ENCODE measurements at places on chromosomes 2 and 18.

DNA sequence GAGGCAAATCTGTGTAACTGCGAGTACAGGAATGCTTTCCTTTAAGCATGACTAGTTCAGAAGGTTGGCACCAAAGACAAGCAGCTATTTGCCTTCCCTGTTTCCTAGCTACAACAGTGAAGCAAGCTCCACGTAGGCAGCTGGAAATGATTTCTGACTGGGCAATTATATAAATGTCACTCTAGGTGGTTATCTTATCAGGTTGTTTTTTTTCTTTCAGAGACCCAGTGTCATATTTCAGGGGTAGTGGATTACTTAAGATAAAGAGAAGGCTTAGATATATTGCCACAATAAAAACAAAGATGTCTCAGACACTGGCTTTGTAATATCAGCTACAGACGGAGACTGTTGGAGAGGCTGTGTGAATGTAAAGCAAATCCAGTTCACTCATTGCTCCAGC lies 748.9 kb upstream of the NXPH2 start:
- no peak for DNase-seq

GRCh38 chr2:133966720-133967304 lies 287.1 kb upstream of the MGAT5 start:
- DNase-seq = no peak

DNA sequence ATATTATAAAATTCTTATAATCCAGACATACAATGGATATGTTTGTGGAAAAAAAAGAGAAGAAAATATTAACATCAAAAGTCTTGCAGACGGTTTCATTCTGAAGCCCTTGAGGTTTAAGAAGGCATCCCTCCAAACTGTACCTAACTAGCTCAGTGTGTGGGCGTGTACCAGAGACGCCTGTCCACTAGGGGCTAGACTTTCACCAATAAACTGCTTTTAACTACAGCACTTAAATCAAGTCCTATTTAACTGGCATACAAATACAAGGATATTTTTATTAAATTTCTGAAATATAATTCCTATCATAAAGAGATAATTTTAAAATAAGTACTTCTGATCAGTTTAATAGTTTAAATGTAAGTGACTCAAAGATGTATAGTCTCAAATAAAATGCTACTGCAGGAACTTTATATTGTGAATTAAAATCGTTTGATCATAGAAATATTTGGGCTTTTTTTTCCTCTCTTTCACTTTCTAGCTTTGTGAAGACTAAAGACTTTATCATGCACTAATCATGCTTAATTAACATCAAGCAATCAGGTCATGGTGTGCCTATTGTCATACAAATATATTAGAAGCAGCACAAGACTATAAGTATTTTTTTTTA lies 437.7 kb downstream of the SATB2 start:
- no peak for DNase-seq

- DNase-seq = no peak
These were observed 334.4 kb upstream of the SPRED2 start for GRCh38 chr2:65766768-65767267.

GRCh38 chr2:15560140-15560987 lies 770 bp downstream of the NBAS start:
- no peak for DNase-seq

GRCh38 chr2:145064511-145064910 lies 544.6 kb upstream of the ZEB2 start:
- no peak for DNase-seq

DNA sequence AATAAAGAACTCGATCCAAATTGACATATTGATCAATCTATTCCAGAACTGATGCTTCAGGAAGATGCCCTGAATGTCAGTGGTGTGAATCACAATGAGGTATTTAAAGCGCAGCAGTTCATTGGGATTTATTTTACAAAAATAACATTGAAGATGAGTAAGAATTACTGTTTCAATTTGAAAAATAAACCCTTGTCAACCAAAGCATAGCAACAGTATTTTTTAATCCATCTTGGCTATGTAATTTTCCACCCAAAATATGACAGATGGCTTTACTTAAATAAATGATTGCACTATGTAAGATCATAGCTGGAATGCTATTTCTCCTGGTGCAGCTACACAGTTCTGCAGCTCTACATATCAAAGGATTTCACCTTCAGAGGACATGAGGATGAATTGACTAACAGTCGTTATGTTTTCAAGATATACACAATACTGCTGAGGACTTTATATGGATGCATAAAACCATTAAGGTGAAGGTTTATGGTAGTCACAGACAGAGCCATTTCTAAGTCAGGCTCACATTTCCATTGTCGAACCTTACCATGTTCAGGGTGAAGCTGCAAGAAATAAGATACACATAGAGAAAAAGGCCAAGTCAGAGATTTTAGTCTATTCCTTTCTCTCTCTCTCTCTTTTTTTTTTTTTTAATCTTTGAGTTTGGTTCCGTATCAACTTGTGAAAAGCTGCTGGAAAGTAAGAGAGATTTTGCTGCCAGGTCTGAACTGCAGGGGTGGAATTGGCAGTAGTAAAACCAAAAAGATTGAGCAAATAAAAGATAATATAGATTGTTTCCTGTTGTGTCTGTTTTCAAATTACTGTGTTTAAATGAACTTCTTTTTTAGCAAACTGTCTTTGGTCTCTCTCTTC lies 398.0 kb upstream of the CDH20 start:
- no peak for DNase-seq

DNA sequence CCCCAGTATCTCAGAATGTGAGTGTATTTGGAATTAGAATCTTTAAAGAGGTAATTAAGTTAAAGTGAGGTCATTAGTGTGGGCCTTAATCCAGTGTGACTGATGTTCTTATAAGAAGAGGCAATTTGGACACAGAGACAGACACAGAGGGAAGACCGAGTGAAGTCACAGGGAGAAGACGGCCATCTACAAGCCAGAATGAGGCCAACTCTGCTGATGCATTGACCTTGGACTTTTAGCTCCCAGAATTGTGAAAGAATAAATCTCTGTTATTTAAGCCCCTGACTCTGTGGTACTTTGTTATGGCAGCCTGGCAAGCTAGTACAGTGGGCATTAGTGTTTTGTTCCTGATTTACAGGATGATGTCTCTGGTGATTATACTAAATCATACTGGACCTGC lies 64.6 kb downstream of the LTBP1 start:
- DNase-seq = no peak

DNA sequence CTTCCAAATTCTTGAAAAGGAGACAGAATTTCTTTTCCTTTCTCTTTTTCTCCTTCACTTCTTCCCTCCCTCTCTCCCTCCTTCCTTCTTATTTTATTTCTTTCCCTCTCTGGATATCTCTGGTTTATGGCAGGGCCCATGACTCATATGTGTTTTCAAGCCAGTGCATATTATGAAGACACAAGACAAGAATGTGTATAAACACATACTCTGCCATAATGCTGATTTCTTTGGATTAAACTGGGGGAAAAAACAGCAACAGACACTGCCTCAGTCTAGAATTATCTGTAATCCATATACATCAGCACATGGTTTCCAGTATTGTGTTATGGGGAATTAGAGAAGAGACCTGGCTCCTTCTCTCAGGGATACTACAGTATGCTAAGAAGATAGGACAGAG lies 82.8 kb upstream of the CPO start:
- no peak for DNase-seq

DNA sequence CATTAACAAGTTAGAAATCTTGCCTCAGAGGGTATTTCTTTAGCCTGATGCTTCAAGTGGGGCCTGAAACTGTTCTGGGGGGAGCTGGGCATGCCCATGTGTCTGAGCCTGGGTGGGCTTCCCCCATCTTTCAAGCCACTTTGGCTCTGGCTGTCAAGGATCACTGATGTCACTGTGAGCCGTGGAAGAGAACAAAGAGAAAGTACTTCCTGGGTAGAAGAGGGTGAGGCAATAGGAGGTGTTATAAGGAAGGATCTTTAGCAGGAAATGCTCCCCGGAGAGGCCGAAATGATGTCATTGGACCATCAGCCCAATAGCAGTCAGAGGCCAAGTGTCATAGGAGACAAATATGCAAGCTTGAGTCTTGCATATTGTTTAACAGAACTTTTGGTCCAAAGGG lies 228.4 kb upstream of the MEX3C start:
- DNase-seq = no peak

GRCh38 chr2:173991856-173992588 lies 26.8 kb upstream of the SP3 start:
- no peak for DNase-seq

DNA sequence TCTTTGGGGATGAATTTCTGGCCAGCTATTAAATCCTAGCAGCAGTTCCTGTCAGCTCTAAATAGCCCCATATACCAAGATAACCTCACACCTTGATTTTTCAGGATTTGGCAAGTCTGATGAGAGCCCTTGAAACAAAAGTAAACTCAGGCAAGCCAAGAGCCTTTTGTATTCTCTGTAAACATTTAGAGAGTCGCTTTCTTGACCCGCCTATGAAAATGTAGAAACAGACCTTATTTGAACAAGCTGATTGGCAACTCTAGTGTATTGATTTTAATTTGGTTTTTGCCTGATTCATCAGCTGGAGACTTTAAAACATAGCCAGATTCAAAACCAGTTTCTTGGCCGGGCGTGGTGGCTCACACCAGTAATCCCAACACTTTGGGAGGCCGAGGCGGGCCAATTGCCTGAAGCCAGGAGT lies 43.4 kb downstream of the CABLES1 start:
- no peak for DNase-seq

DNA sequence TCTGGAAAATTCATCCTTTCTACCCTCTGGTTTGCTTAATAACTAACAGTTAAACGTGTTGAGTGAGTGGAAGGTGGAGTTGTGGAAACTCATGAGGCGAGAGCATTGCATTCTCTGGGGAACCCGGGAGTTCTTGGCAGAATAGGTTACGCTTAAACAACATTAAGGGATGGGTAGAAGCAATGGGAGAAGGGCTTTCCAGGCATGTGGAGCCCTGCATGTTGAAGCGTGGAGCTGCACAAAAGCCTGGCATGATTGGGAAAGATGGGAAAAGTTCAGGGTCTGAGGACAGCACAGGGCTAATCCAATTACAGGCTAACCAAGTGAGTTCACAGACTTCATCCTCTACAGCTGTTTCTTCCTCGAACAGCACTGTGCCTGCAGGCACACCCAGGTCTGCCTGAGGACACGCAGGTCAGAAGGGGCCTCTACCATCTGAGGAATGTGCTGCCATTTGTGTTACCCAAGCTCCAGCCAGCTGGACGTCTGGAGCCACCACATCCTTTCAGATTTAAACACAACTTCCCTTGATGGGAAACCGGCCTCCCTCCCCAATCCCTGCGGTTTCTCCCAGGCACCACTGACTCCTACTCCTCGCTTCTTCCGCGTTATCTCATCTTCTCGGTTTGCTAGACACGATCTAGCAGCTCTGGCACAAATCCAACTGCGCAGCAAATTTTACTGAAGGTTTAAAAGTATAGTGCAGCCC lies 164.2 kb downstream of the ANTXR1 start:
- DNase-seq = no peak

DNA sequence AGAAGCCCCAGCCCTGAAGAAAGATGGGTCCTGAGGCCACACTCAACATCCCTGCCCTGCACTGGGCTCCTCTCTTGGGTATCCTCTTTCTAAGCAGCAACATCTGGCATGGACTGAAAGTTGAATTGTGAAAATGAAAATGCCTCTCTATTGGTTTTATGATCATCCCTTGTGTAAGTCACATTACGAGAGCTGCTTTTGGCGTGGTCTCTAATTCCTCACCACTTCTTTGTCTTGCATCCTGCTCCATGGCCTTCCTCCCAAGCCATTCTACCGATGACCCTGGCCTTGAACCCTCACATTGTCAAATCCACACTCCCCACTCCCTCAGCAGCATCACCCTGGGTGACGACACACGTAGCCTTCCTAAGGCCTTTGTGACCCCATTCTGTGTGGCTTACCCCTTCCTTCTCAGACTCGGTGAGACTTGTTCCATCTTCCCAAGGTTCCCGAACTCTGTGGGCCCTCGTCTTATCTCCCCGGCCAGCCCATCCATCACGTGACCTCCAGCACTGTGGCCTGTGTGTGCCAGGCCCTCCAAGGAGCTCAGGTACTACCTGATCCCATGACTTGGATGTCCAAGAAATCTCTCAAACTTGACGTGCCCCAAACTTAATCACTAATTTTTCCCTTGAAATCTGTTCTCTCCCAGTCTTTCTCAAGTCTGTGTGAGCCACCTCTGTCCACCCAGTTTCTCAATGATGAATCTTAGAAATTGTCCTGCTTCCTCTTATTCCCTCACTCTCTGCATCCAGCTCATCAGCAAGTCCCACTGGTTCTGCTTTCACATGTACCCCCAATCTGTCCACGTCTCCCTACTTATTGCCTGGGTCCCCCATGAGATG lies 194.7 kb upstream of the HS6ST1 start:
- no peak for DNase-seq

DNA sequence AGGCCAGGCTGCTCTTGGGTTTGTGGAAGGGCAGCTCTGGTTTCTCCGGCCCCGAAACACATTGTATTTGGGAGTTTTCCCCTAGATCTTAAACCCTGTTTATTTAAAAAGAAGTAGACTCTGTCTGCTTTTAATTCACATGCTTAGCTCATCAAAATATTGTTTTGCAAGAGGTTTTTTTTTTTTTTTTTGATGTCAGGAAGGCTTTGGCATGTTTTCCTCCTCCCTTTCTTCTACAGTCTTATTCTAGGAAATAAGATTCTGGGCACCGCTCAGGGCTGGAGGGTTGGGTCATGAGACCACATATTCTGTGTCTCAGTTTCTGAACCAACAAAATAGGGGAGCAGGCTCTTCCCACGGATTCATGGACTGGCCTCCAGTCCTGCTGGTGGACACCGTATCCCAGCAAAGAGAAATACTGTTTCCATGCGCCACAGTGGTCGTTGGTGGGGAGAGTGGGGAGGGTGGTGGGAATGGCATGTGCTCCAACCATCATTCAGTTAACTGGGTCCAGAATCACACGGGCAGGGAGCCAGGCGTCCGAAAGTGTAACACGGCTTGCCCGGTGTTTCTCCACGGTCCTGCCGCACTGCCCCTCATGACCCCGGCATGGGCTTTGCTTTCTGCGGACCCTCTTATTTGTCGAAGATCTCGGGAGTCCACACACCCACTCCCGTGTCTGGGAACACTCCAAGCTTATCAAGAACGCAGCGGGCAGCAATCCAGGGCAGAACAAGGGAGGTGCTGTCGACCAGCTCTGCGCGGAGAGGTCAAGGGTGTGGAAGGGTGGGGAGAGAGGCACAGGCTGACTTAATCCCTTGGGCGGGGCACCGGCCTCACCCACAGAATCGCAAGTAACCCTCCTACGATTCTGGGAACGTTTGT lies 176.7 kb downstream of the GLI2 start:
- no peak for DNase-seq

- DNase-seq = no peak
These were observed 127.8 kb downstream of the STK39 start for GRCh38 chr2:168119515-168120141.

DNA sequence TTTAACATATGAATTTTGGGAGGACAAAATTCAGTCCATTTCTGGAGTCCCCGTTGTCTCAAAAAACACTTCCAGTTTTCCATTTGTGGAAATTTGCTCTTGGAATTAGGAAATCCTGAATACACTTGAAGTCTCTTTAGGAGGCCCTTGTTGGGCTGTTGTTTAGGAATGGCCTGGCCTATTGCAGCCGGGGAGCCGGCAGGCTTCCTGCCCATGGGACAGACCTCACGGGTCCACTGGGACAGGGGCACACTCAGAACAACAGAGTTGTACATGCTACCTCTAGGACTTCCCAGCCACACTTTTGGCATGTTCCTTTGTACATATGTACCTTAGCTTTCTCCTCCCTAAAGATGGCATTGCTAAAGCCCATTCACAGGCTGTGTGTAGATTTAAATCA lies 57.3 kb downstream of the ACOXL start:
- no peak for DNase-seq
